ENCODE measurements at places on chromosomes 3 and 15. TPM values are rescaled to one million over a fixed set of nuclear protein-coding genes. Genes with fewer than 3 reads are reported as not detected.

DNA sequence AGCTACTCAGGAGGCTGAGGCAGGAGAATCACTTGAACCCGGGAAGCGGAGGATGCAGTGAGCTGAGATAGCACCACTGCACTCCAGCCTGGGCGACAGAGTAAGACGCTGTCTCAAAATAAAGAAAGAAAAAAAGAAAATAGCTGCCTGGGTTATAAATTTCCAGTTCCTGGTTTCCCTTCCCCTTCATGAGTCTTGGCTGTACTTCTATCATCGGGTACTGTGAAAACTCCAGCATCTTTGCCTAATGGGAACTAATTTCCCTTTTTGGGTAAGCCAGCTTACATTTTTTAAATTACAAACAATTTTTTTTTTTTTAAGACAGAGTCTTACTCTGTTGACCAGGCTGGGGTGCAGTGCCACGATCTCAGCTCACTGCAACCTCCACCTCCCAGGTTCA is 15.0 kb downstream of the DENND4A start:
- H3K4me3 ChIP-seq = no peak overlapping the region
- no peak overlapping the region for H3K27ac ChIP-seq
- H3K27me3 ChIP-seq = no peaks in the 10 kb centered on the region
- no peaks in the 10 kb centered on the region for H3K36me3 ChIP-seq
- DNase-seq = no peak

- H3K4me3 ChIP-seq = no peak overlapping the region
- no peak overlapping the region for H3K27ac ChIP-seq
- H3K27me3 ChIP-seq = no peaks in the 10 kb centered on the region
- DNase-seq = no peak
Measured at GRCh38 chr3:196965112-196965803, 3.4 kb downstream of the PIGZ start.

DNA sequence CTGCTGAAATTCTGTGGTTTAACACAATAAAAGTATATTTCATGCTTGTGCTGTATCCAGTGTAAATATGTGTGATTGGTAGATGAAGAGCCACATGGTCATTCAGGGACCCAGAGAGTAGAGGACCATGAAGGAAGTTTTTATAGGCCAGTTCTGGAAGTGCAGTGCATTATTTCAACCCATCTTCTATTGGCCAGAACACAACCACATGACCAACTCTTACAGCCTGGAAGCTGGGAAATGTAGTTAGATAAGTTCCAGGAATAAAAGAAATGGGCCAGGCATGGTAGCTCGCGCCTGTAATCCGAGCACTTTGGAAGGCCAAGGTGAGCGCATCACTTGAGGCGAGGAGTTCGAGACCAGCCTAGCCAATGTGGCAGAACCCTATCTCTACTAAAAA is 21.4 kb upstream of the PRTG start:
- no peaks in the 10 kb centered on the region for H3K27me3 ChIP-seq
- H3K4me1 ChIP-seq = no peaks in the 10 kb centered on the region

DNA sequence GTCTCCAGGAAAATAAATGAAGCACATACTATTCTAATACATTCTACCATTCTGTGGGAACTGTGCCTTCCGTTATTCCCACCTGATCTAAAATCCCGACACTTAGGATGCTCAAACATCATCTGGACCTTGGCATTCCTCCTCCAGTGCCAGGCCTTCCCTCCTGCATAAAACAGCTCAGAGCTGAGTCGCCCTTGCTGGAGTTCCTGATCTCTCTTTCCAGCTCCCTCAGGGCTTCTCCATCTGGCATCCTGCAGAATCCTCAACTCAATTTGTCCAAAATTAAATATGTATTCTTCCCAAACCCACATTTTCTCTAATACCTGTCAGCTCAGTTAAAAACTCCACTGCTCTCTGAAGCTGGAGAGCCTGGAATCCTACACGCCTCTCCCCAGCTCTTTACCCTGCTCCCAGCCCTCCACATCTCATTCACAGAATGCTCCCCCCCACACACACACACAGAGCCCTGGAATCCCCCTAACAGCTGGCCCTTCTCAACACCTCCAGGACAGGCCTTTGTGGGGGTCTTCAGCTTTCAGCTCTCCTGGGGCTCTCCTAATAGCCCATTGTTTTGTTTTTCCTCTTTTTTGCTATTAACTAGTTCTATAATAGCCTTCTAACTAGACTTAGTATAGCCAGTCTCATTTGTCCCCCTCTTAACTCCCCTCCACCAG is 78.5 kb downstream of the HMG20A start:
- DNase-seq = no peak
- H3K27ac ChIP-seq = no peak overlapping the region
- no peaks in the 10 kb centered on the region for H3K27me3 ChIP-seq
- H3K4me3 ChIP-seq = no peak overlapping the region

DNA sequence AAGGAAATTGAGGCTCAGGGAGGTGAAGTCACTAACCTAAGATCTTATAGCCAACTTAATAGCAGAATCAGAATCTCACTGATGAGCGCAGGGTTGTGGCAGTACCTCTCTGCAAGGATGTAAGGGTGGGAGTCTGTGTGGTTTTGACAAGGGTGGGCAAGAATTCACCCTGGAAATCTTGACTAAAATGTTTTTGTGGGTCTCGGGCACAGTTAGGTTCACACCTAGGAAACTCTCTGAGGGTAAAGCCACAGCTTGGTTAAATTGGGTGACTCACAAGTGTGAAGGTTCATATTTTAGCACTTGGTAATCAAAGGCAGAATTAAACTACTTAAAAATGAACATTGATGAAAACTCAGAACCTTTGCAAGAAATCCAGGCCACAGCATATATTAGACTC is 178.2 kb upstream of the EOMES start:
- H3K4me1 ChIP-seq = no peaks in the 10 kb centered on the region
- H3K36me3 ChIP-seq = no peaks in the 10 kb centered on the region
- no peaks in the 10 kb centered on the region for H3K27me3 ChIP-seq
- H3K4me3 ChIP-seq = no peak overlapping the region
- H3K27ac ChIP-seq = no peak overlapping the region

DNA sequence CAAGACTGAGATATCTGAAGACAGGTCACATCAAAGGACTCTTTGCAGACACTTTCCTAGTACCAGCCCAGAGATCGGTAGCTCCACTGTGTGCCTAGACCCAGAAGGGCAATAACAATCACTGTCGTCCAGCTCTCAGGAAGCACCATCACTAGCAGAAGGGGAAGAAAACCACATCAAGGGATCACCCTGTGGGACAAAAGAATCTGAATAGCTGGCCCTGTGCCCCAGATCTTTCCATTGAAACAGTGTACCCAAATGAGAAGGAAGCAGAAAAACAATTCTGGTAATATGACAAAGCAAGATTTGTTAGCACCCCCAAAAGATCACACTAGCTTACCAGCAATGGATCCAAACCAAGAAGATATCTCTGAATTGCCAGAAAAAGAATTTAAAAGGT is 404.4 kb upstream of the NECTIN3 start:
- peaks cover 7% of the 10 kb centered on the region for H3K4me1 ChIP-seq
- no peaks in the 10 kb centered on the region for H3K36me3 ChIP-seq
- no peak for DNase-seq
- H3K27ac ChIP-seq = no peak overlapping the region
- no peaks in the 10 kb centered on the region for H3K27me3 ChIP-seq

- H3K27me3 ChIP-seq = no peaks in the 10 kb centered on the region
- H3K4me3 ChIP-seq = no peak overlapping the region
- no peak for DNase-seq
- H3K36me3 ChIP-seq = peaks cover 7% of the 10 kb centered on the region
Measured at GRCh38 chr15:66848116-66848515, 146.1 kb downstream of the SMAD6 start.

DNA sequence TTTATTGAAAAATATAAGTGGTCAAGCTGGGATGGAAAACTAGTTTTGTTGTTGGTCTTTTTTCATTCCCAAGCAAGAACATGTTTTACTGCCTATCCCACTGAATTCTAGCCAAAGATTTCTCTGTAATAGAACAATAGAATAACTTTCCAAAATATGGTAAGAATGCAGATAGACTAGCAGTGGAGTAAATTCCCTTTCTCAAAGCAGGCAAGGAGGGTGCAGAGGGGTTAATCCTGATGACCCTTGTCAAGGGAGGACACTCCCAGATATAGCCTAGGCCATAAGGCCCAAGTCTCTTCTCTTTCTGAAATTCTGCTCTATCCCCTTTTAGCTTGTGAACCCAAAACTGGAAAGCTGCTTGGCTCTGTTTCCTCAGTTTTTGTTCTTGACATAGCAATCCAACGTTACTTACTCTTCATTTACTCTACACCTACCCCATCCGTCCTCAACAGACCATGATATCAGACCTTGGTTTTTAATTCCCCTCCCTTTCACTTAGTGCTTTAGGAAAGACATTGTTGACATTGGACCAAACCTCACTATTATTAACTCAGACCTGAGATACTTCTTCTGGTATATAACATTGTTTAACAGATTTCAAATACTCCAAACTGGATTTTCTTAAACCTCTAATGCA is 453.6 kb upstream of the THBS1 start:
- H3K27ac ChIP-seq = peak overlapping the region; percentile 81
- no peaks in the 10 kb centered on the region for H3K27me3 ChIP-seq
- H3K4me1 ChIP-seq = peaks cover 26% of the 10 kb centered on the region
- peaks cover 4% of the 10 kb centered on the region for H3K36me3 ChIP-seq
- no peak overlapping the region for H3K4me3 ChIP-seq

DNA sequence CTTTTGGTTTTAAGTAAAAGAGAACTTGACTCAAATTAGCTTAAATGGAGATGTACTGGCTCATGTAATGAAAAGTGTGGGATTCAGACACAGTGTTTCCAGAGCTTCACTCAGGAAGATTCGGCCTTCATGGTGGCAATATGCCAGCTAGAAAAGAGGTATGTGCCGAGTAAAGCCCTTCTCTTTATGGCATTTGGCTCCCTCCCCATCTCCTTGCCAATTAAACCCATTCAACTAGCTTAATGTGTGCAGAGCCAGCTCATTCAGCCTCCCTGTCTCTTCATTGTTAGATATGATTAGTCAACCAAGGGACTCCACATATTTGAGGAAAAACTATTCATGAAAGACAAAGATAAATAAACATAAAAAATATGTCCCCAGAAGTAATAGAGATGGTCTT is 15.0 kb upstream of the TRANK1 start:
- peaks cover 4% of the 10 kb centered on the region for H3K36me3 ChIP-seq
- no peaks in the 10 kb centered on the region for H3K27me3 ChIP-seq
- peaks cover 11% of the 10 kb centered on the region for H3K4me1 ChIP-seq
- no peak overlapping the region for H3K27ac ChIP-seq
- no peak overlapping the region for H3K4me3 ChIP-seq
- no peak for DNase-seq

- no peak for DNase-seq
- H3K27me3 ChIP-seq = no peaks in the 10 kb centered on the region
- no peaks in the 10 kb centered on the region for H3K4me1 ChIP-seq
- no peak overlapping the region for H3K4me3 ChIP-seq
Measured at GRCh38 chr3:38645601-38646000, 3.9 kb downstream of the SCN5A start.

DNA sequence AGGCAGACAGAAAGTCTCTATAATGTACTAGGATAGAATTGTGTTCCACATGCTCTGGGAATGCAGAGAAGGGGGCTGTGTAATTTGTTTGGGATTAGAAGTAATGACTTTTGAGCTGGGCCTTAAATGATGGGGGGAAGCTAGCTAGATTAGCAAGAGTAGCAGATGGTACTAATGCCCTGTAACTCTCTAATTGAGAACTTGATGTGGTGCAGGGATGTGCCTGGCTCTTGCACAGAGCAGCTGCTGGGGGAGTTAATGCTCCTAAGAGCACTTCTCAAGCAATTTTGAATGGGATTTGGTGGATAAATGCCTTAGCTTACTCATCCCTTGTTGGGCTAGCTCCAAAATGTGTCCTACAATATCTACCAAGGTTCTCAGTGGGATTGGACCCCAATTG is 12.4 kb upstream of the SYN2 start:
- H3K4me3 ChIP-seq = no peak overlapping the region
- no peak for DNase-seq
- no peaks in the 10 kb centered on the region for H3K4me1 ChIP-seq
- peaks cover 6% of the 10 kb centered on the region for H3K36me3 ChIP-seq
- peaks cover 53% of the 10 kb centered on the region for H3K27me3 ChIP-seq

- DNase-seq = no peak
- H3K4me3 ChIP-seq = no peak overlapping the region
- H3K27me3 ChIP-seq = no peaks in the 10 kb centered on the region
- peaks cover 12% of the 10 kb centered on the region for H3K36me3 ChIP-seq
Measured at GRCh38 chr3:50625231-50626182, 8.6 kb downstream of the MAPKAPK3 start.

DNA sequence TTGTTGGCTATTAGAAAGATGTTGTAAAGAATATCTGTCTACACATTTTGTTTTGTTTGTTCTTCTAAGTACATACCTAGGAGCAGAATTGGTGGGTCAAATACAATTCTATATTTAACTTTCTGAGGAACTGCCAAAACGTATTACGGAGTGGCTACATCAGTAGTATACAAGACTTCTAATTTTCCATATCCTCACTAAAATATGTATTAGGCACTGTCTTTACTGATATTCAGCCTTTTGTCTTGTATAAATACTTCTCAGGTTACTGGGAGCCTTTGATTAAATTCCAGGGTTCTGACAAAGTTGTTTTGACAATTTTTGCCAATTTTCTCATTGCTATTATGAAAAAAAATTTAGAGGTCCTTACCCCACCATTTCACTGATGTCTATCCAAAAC is 146.7 kb downstream of the NR2E3 start:
- DNase-seq = no peak
- peaks cover 22% of the 10 kb centered on the region for H3K36me3 ChIP-seq
- no peak overlapping the region for H3K27ac ChIP-seq
- no peaks in the 10 kb centered on the region for H3K4me1 ChIP-seq

GRCh38 chr15:101250873-101251829 is 697 bp downstream of the CHSY1 start:
- peak; percentile 52 for DNase-seq
- no peaks in the 10 kb centered on the region for H3K27me3 ChIP-seq
- no peak overlapping the region for H3K27ac ChIP-seq

DNA sequence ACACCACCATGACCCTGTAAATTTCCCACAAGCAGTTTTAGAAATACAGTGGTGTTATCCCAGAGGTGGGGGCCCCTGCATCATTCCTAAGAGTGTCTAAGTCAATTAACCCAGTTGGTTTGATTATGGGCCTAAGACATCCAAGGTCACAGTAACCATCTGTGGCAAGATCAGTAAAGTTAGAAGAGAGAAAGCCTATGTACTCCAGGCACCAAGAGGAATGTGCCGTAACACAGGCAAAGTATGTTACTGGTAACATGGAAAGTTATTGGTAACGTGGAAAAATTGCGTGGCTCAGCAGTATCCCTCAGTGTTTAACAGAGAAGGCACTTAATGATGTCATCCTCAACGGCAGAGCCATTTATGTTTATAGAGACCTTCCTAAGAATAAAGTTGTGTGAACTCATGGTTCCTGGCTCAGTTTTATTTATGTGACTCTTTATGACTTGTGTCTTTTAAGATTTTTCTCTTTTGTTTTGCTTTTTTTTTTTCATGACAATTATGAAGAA is 144.1 kb upstream of the RASGRP1 start:
- H3K4me1 ChIP-seq = no peaks in the 10 kb centered on the region
- no peak overlapping the region for H3K27ac ChIP-seq
- H3K36me3 ChIP-seq = no peaks in the 10 kb centered on the region
- no peaks in the 10 kb centered on the region for H3K27me3 ChIP-seq
- DNase-seq = no peak
- H3K4me3 ChIP-seq = no peak overlapping the region

NPAP1 gene
- total RNA-seq = not detected

RAB7A gene
- 221 TPM for total RNA-seq

LMOD3 gene
- not detected for total RNA-seq

VIPR1 gene
- total RNA-seq = 0.54 TPM

CATSPER2 gene
- total RNA-seq = 7.0 TPM

CYP11A1 gene
- total RNA-seq = not detected

LEKR1 gene
- total RNA-seq = 1.3 TPM
